ENCODE measurements at places on chromosomes 11 and 22.

DNA sequence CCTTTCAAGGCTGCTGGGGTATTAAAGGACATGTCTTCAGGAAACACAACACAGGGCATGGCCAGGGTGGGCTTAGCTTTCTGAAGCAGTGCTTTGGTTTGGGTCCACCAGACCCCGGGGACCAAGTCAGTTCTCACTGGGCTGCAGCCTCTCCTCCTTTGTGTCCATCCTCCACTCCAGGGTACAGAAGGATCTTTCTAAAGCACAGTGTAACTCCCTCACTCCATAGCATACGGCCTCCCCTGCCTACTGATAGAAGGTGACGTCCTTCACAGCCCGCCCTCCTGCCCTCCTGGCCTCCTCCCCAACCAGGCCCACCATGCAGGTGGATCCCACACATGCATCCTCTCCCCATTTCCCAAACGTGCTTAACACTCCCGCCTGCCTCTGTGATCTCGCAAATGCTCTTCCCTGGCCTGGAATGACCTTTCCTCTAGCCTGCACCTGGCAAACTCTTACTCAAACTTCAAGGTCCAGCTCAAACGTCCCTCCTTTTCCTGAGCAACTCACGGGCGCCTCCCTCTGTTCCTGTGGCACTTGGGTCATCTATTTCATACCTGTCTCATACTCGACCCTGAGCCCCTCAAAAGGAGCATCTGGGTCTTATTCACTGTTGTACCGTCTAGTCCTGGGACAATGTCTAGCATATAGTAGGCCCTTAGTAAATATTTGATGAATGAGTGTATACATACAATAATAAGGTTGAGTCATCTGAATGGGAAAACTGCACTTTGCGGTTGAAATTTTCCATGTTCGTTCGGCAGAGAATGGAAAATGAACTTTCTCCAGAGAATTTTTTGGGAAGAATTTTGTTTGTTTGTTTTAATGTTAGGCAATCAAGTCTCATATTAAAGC, 187.7 kb downstream of the EFCAB6 start:
- no peak for DNase-seq

- DNase-seq = no peak
Measured at GRCh38 chr11:6201481-6201880, 2.5 kb downstream of the OR52W1 start.

DNA sequence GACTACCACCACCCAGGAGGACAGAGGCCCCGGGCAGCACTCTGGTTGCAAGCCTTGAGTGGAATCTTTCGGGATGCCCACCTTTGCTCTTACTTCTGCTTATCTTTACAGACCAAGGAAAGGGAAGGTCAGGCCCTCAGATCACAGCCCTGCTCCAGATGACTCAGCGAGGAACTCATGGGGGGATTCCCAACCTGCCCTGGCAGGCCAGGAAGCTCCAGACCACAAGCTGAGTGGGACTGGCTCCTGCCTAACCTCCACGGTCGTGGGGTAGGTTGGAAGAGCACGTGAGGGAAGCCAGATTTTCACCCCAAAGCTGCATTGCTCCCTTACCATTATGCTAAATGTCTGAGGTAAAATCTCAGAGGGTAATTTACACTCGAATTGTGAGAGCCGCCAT, 11.8 kb downstream of the TBC1D10A start:
- no peak for DNase-seq

DNA sequence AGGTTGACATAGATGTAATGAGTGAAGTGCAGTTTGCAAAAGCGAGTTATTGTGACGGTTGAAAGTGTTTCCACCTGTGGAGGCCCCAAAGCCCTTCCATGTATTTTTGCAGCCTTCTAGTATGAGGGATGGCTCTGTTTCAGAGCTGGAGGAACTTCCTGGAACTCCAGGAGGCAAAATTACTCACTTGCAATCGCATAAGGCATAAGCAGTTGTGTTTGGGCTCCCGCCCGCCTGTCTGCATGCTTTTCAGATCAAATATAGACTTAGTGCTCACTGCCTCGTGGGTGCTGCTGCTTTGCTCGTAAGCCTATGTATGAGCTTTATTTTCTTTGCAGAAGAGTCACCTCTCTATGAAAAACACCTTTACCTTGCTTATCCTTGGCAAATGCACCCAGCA, 146.8 kb upstream of the LARGE1 start:
- no peak for DNase-seq
